Vagina (tissue), 2 donors: ENCODE measurements at places on chromosomes 16 and 17.

GRCh38 chr17:35373534-35373983, at the start of gene SLFN11:
TSS of gene SLFN11 (minus strand) at chr17:35373621. CDS start at chr17:35363807, 9,814 bp downstream.
- no peak for DNase-seq

DNA sequence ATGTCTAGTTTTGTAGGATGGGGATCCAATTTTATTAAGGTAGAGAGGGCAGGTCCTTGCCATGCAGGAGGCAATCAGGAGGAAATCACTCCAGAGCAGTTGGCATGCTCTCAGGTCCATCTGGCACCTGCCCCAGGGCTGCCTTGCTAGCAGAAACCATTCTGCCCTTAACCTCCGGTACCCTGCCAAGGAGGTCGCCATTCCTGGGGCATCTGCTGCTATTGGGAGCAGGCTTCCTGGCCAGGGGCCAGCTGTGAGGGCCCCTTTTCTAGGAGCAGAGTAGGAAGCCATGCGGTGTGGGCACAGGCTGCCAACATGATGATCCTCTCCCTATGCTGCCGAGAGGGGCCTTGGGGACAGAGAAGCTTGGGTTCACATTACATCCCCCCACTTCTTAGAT, 47.6 kb upstream of the MGAT5B start:
- no peak for DNase-seq

DNA sequence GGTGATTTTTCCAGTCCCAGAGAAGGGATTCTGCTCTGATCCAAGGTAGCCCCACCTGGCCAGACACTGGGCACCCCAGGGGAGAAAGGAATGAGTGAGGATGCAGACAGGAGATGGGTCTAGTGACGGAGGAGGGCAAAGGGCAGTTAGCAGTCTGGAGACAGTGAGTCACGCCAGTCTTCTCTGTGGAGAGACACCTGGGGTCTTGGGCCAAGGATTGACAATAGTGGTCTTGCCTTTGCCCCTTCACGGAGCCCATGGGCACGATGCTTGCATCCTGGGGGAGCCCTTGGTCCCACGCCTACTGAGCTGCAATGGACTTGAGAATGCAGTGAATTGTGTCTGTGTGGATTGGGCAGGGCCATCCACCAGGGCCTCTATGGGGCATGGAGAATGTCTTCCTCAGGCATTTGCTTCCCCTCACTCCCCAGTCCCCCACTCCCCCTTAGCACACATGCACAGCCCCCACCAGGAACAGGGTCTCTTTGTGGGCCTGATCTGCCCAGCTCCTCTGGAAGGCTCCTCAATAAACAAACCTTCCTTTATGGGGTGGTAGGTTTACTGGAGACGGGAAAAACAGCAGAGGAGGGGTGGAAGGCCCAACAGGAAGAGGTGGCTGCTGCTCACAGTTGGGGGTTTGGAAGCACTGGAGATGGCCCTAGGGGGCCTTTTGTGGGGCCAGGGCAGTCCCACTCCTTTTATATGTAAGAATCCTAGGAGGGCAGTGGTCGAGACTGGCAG, 1.4 kb downstream of the CHAD start:
- DNase-seq: no peak

DNA sequence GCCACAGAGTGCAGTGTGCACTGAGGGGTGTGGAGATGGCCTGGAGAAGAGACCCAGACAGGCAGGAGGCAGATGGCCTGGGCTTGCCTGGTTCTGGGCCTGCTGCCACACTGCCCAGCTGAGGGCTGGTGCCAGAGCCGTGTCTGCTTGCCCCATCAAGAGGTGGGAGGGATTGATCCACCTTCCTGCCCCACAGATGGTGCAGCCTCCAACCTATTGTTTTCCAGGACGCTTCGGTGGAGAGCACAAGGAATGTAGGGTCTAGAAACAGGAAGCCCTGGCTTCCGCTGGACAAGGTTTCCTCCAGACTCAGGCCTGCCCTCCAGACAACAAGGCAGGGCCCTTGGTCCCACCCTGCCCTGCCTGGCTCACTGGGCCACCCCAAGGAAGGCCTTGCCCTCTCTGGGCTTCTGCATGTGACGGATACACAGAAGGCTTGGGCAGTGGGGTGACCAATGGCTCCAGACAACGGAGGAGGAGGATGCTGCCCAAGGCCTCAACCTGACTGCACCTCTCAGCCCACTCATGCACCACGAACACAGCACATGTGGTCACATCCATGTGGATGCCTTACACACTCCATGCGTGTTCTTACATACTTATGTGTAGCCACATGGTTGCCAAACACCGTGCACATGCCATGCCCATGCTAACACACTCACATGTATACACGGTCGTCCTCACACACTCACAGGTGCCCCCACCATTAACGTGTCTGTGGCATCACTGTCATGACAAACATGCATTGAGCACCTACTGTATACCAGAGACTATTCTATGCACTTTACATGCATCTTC, 6.5 kb upstream of the CDH5 start:
- no peak for DNase-seq

- no peak for DNase-seq
Observed at GRCh38 chr16:21260870-21261791, 17.0 kb downstream of the CRYM start.

- DNase-seq: no peak
Observed at GRCh38 chr17:39658346-39658745, 6.8 kb upstream of the TCAP start.

DNA sequence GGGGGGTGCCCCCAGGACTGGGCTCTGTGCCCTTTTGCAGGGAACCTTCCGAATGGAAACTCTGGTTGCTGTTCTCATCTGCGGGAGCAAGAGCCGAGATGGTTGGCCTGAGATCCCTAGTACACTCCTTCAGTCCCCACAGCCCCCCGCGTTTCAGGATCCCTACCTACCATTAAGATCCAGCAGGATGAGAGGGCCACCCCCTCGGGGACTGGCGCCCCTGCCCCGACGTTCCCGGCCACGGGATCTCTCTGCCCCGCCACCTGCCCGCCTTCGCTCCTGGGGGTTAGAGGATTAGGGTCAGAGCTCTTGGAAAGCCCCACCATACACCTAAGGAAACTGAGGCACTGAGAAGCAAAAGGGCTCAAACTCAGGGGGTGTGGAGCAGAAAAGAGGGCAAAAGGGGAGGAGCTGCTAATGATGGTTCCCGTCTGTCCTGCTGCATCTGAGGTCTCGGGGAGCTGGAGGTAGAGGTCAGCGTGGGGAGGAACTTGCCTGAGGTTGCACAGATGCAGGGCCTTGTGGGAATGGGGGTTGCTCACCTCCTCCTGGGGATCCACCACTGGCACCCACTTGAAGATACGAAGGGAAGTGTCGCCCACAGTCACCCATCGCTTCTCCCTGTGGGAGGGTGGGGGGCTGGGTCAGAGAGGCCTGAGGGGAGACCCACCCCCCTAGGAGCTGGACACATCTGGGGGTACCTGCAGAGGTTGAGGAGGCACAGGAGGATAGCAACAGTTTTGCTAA, 1.0 kb downstream of the BCL7C start:
- no peak for DNase-seq

DNA sequence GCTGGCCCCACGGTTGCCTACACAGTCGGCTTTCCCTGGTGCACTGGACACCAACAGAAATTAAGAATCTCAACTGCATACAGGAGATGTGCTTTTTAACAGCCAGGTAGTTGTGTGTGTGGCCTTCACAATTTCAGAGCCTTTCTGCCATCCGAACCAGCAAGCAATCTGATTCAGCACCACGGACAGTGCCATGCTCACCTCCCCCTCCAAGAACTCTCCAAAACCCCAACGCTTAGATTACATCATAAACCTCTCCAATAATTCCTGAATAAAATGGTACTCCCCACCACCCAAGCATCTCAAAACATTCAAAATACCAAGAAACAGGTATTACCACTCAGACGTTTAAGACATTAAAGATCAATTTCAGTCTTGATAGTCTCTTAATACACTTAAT, 31.8 kb downstream of the USP7 start:
- DNase-seq: no peak

GRCh38 chr16:19913340-19913645, 28.6 kb upstream of the GPRC5B start:
- DNase-seq: no peak

GRCh38 chr17:52110923-52111581, 47.5 kb downstream of the CA10 start:
- no peak for DNase-seq

GRCh38 chr16:3021449-3022207, 1.5 kb downstream of the TNFRSF12A start:
- no peak for DNase-seq

DNA sequence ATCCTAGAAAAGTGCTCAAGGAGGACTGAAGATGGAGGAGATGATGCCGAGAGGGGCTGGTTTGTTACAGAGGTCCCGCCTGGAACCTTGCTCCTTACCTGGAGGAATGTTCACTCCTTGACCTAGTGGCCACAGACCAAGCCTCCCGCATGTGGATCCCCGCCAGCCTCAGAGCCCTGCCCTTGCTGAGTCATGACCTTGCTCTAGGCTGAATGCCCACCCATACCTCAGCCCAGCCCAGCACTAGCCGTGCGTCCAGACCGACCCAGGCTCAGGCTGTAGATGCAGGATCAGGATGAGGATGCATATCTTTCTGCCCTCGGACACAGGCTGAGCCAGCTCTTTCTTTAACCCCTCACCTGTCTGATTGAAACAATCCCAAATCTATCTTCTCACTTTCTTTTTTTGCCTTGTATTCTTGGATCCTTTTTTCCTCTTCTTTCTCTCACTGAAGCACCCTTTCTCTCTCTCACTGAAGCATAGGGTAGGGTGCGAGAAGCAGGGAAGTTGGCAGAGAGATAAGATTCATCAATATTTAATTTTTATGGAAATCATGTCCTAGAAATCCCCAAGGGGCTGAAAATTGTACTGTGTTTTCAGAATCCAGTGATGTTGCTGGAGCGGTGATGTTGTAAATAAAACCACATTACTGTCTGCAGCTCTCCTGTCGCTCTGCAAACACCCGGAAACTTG, 34.9 kb downstream of the WSCD1 start:
- DNase-seq: no peak

DNA sequence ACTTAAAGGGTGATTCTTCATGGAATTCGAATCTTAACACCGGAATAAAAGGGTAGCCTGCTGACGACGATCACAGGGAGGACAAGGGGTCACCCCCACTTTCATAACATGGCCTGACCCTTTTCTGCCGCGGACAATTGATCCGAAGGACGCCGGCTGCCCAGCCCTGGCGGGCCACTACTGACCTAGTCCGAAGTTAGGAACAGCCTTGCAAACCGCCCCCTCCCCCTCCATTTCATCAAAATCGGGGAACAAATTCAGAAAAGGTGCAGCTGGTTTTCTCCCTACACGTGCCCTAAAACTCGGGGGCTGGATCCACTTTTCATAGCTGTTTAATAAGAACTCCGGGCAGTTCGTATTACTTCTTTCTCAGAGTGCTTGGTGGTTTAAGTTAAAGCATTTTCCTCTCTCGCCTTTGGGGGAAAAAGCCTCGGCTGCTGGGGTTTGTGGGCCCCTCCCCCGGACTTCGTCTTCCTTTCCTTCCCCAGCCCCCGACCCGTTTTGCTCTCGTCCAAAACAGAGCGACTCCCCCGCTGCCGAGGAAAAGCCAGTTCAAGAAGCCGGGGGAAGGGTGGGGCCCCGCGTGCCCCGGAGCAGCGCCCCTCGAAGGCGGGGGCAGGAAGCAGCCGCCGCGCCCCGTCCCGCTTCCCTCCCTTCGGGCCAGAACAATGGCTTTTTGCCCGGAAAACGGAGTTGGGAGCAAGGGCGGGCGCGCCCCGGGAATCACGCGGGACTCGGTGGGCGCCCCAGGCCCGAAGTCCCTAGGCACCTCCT, 641 bp upstream of the CBX2 start:
- no peak for DNase-seq

GRCh38 chr17:39709998-39710964, 10.4 kb downstream of the ERBB2 start:
- DNase-seq: no peak

DNA sequence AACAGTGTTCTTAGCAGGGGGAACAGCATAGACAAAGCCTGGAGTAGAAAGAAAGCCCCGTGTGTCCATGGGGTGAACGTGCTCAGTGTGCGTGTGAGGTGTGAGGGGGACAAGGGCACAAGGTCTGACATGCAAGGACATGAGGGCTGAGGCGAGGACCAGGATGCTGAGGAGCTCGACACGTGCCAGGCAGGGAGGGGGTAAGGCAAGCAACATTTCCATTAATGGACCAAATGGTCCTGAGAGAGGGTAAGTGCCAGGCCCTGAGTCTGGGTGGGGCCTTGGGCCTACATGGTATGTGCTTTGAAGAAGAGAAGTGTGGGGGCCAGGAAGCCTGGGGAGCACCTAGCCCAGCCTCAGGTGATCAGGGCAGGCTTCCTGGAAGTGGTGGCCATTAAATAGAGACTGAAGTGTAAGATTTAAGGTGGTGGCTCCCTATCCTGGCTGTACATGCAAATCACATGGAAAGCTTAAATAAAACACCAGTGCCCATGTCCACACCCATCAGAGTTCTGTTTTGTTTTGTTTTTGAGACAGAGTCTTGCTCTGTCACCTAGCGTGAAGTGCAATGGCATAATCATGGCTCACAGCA, 29.3 kb downstream of the ADCY7 start:
- no peak for DNase-seq

DNA sequence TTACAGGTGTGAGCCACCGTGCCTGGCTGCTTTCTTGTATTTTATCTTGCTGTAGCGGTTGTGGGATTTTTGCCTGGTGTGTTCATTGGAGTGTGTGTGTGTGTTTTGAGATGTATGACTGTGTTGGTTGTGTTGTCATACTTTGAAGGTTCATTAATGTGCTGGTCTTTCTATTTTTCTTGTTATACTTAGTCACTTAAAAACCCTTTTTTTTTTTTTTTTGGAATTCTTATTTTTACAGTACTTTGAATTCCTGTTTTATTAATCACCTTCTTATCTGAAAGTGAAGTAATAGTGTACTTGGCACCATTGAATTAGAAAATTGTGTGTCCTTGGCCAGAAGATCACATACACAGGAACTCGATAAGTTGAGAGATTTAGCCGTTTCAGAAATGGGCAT, 30.2 kb downstream of the TENT4B start:
- DNase-seq: no peak

GRCh38 chr17:70961341-70961740, 792.0 kb downstream of the KCNJ2 start:
- no peak for DNase-seq

GRCh38 chr17:68993112-68993511, 37.9 kb upstream of the ABCA8 start:
- DNase-seq: no peak

GRCh38 chr17:34756637-34757021, 177.2 kb downstream of the TMEM132E start:
- DNase-seq: no peak

- no peak for DNase-seq
Observed at GRCh38 chr17:62661337-62661736, 33.9 kb downstream of the MRC2 start.

- no peak for DNase-seq
Observed at GRCh38 chr16:3157229-3158025, 22.6 kb downstream of the ZNF213 start.

GRCh38 chr16:50040018-50040417, 15.0 kb downstream of the CNEP1R1 start:
- DNase-seq: no peak

- DNase-seq: no peak
Observed at GRCh38 chr16:86942151-86943051, 364.1 kb downstream of the FOXL1 start.

- DNase-seq: no peak
Observed at GRCh38 chr16:84629580-84629979, 11.7 kb upstream of the COTL1 start.

DNA sequence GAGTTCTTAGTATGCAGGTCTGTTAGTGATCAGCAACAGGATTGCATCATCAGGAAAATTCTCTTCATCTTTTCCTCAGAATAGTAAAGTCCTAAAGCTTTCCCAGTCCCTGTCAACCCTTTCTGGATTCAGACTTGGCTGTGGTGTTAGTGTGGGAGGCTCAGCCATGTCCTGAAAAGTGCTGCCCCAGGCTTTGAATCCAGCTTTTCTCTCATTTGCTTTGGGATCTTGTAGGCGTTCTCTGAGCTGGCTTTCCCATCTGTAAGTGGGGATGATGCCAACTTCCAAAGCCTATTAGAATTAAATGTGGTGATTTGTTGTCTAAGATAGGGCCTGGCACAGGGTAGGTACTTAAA, 3.0 kb downstream of the ALKBH5 start:
- no peak for DNase-seq
